A549 treated with GW870086 at 1 μM for 4 hours (cell line): ENCODE measurements at places on chromosomes 13 and 19. TPM values are rescaled to one million over a fixed set of nuclear protein-coding genes. Genes with fewer than 3 reads are reported as not detected.

PEX11G gene
- 1.6 to 2.4 TPM (median 2.1 TPM) in 5 replicates for total RNA-seq

KLK14 gene
- total RNA-seq: 0.32 to 0.71 TPM (median 0.42 TPM) in 5 replicates

FOSB gene
- total RNA-seq: 8.6 to 16.5 TPM (median 13.5 TPM) in 5 replicates

ZNF567 gene
- total RNA-seq: 7.2 to 10.2 TPM (median 9.6 TPM) in 5 replicates

ZNF548 gene
- total RNA-seq: 2.2 to 4.6 TPM (median 3.9 TPM) in 5 replicates

ZNF626 gene
- not detected in 5 replicates for total RNA-seq

ODAD3 gene
- 0.82 to 2.4 TPM (median 1.1 TPM) in 5 replicates for total RNA-seq

STAP2 gene
- total RNA-seq: not detected in 5 replicates
